Mesendoderm (in vitro differentiated cells): ENCODE measurements at places on chromosomes 16 and 17.

- no peak for DNase-seq
These were observed 26.5 kb upstream of the LASP1NB start for GRCh38 chr17:38898812-38899348.

DNA sequence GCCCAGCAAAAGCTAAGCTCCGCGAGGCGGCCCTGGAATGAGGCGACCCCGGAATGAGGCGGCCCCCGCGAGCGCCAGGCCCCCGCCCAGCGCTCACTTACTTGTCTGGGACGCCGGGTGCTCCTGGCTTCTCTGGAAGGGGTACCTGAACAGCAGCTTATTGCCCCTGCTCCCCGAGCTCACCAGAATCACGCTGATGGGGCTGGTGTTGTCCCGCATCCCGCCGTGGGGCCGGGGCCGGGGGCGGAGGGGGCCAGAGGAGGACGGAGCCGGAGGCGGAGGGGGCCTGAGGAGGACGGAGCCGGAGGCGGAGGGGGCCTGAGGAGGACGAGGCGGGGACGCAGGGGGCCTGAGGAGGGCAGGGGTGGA lies 440 bp downstream of the NPRL3 start:
- peak; percentile 36 for DNase-seq

DNA sequence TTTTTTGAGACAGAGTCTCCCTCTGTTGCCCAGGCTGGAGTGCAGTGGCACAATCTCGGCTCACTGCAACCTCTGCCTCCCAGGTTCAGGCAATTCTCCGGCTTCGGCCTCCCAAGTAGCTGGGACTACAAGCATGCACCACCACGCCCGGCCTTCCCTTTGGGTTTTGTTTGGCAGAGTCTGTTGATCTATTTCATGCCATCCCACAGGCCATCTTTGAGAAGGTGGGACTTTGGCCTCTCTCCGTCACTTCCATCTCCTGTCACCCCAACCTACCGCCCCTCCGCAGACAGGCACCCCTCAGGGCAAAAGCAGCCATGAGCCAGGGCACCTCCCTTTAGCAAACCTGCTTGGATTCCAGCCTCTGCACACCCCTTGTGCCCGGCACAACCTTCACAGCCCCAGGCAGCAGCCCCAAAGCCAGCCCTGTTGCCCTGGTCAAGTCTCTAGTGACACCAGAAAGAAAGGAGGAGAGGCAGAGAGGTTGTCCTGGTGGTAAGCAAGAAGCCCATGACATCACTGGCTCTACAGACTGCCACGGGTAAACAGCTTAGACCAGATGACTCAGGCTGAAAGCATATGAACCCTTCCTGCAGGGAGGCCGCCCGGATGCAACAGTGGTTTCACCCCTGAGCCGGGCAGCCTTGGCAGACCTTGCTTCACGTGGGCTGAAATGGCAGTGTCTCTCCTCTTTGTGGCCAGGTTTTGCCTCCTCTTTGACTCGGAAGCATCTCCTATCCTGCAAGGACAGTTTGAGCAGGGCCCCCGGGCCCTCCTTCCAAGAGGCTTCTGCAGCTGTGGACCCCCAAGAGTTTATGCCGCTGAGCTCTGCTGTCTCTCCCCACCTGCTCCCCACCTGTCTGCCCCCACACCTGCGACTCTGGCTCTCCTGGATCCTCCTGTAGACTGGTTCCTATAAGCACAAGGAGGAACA lies 8.1 kb upstream of the TIMP2 start:
- peak; percentile 61 for DNase-seq

GRCh38 chr17:33335491-33336173 lies 42.5 kb upstream of the ASIC2 start:
- peak; percentile 70 for DNase-seq

DNA sequence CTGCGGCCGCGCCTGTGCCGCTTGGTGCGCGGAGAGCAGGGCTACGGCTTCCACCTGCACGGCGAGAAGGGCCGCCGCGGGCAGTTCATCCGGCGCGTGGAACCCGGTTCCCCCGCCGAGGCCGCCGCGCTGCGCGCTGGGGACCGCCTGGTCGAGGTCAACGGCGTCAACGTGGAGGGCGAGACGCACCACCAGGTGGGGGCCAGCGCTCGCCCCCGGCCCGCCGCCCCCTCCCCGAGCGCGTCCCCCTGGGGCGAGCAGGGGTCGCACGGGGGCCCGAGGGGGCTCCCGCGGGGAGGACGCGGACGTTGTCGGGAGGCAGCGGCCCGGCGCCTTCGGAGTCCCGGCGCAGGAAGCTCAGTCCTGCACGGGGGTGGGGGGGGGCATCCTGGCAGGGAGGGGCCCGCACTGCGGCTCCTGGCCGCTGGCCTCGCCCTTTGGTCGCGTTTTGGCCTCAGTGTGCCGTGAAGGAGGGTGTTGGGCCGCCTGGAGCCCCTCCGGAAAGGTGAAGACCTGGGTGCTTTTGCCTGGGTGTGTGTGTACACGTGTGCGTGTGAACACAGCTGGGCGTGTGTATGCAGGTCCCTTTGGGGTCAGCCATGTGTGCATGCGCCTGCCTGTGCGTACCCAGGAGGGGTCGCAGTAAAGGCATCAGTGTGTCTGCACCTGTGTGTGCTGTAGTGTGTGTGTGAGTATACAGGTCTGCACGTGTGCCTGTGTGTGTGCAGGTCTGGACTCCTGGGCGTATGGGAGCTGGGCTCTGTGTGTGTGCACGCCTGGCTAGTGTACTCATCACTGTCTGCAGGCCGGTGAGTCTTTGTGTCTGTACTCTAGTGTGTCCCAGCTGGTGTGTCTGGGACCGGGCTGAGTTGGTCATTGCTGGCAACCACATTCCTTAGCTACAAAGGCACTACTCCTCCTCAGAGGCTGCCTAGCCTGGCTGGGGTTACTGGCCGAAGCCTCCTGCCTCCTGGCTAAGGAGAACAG lies 615 bp downstream of the NHERF2 start:
- no peak for DNase-seq

GRCh38 chr16:63385714-63386432 lies 1349.6 kb upstream of the CDH8 start:
- DNase-seq = no peak

DNA sequence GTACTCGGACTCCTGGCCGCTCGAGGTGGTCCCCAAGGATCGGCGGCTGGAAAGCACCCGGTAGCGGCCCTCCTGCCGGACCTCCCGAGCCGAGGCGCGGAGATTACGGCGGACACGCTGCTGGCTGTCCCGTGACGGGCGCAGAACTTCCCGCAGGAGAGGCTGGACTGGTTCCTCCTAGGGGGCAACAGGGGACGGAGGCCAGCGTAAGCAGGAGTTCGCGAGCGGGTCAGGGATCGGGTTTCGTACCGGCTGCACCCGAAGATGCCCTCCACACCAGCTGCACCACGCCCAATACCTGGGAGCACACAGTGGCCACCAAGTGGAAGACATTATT lies 341 bp downstream of the SLC7A6OS start:
- no peak for DNase-seq

- no peak for DNase-seq
These were observed 49.8 kb downstream of the NDEL1 start for GRCh38 chr17:8485491-8485890.

DNA sequence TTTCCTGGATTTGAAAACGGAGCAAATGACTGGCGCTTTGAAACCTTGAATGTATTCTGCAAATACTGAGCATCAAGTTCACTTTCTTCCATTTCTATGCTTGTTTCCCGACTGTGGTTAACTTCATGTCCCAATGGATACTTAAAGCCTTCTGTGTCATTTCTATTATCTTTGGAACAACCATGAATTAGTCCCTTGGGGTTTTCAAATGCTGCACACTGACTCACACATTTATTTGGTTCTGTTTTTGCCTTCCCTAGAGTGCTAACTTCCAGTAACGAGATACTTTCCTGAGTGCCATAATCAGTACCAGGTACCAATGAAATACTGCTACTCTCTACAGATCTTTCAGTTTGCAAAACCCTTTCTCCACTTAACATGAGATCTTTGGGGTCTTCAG lies 32.3 kb downstream of the BRCA1 start:
- no peak for DNase-seq

GRCh38 chr17:71412803-71413202 lies 708.0 kb upstream of the SOX9 start:
- no peak for DNase-seq

- no peak for DNase-seq
These were observed 21.6 kb upstream of the TOB1 start for GRCh38 chr17:50887705-50888245.

DNA sequence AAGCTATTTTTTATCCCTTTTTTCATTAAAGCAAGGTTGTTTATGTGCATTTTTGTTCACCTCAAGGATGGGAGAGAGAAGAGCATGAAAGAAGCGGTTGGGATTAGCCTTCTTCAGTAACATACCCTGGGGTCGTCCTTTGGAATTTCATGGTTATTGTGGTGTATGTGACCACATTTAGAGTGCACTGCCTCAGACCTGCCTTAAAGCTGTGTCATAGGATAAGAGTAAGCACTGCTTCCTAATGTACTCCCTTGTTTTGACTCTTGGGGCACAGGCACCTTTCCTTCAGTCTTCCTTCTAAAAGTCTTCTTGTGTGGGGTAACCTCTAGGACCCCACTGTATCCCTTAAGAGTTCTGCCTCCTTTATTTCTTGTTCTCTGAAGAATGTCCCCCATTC lies 28.9 kb downstream of the TNRC6A start:
- DNase-seq = peak; percentile 51

DNA sequence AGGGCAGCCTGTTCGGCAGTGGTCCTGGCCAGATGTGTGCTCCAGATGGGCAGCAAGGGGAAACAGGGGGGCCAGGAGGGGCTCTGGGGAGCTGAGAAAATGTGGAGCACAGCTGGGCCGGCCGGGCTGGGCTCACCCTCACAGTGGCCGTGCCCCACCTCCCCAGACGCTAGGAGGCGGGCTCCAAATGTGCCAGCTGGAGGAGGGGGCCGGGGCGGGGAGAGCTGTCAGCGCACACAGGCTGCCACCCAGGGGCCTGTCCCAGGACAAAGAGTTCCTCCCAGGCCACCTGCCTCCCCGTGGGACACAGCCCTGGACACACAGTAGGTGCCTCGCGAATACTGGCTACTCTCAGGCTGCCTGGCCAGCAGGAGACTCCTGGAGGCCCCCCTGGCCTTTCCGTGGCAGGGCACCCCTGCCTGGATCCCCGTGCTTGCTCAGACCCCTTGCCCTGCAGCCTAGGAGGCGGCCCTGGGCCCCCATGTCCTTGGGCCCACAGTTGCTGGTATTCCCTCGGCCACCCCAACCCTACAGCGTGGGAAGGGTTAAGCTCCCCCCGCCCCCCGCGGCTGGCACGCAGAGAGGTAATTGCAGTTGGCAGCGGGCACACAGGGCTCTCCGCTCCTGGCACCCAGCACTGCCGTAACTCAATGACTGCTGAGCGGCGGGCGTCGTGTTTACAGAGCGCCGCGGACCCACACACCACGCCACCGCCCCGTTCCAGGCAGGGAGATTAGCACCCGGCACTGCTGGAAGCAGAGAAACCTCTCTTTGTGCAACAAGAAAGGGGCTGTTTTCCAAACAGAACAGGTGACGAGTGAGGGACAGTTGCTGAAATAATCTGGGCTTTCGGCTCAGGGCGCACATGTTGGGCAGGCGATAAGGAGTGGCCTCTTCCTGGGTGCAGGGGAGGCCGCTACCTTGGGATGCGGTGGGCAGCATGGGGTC lies 32.2 kb downstream of the BAHCC1 start:
- DNase-seq = no peak

DNA sequence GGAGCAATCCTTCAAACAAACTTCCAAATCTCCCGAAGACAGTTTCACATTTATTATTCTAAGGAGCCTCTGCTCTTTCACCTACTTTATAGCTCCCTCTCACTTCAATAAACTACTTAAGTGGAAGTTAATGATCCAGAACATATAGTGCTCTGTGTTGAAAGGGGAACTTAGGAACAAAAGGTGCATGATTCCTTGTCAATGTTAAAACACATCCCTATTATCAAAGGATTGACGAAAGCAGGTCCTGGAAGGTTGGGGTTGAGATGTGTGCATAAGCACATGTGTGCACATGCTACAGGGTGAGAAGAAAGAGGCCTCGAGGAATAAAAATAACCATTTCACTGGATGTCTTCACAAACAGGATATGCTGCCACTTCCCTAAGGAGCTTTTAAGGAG lies 170.3 kb downstream of the SLC39A11 start:
- no peak for DNase-seq

- no peak for DNase-seq
These were observed 3.5 kb upstream of the AGRP start for GRCh38 chr16:67486805-67487204.

DNA sequence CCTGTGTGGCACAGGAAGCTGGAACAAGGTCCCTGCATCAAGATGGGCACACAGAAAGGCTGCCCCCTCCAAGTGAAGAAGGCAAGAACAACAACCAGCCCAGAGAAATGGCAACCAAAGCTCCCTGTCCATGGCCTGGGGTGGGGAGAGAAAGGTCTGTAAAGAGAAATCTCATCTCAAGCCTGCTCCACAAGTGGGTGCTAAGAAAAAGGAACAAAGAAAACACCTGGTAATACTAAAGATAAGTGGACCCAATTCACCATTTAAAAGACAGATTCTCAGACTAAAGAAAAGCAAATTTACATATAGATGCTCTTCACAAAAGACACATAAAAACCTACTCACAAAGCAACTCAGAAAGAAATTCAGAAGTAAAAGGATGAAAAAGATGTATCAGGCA lies 107.4 kb downstream of the PARN start:
- no peak for DNase-seq

DNA sequence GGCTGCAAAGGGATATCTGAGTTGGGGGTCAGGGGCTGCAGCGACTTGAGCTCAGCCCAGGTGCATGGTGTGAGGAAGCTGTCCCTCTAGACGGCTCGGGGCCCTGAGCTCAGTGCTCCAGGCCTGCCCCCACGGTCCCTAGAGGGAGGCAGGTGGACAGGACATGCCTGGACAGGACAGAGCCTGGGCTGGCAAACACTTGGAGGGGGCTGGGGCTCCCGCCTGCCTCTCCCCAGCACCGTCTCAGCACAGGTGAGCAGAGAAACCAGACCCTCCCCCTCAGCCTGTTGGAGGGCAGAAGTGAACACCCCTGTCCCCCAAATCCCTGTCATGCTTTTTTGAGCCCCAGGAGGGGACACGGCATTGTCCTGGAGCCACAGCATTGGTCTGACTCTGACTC lies 11.4 kb upstream of the SLC38A10 start:
- no peak for DNase-seq

DNA sequence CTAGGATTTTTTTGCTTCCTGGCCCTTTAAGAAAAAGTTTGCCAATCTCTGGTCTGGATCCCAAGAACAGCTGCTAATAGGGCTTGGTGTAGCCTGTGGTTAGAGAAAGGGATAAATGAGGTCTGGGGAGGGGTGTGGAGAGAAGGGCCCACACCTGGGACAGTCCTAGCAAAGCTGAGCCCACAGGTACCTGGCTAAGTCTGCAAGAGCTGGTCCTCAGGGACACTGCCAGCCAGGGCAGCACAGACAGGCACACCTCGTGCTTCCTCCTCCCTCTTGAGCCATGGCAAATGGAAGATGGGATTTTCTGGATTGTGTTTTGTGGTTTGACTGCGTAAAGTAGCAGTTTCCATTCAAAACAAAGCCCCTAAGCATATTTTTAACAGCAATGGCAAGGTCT lies 217.5 kb downstream of the SOX9 start:
- no peak for DNase-seq
